ENCODE measurements at places on chromosomes 1 and 21.

- DNase-seq: no peak
Observed at GRCh38 chr1:17640393-17640792, 100.9 kb downstream of the ARHGEF10L start.

- no peak for DNase-seq
Observed at GRCh38 chr1:22408230-22408629, 43.4 kb upstream of the ZBTB40 start.

- no peak for DNase-seq
Observed at GRCh38 chr1:220221670-220222069, 50.6 kb downstream of the RAB3GAP2 start.

DNA sequence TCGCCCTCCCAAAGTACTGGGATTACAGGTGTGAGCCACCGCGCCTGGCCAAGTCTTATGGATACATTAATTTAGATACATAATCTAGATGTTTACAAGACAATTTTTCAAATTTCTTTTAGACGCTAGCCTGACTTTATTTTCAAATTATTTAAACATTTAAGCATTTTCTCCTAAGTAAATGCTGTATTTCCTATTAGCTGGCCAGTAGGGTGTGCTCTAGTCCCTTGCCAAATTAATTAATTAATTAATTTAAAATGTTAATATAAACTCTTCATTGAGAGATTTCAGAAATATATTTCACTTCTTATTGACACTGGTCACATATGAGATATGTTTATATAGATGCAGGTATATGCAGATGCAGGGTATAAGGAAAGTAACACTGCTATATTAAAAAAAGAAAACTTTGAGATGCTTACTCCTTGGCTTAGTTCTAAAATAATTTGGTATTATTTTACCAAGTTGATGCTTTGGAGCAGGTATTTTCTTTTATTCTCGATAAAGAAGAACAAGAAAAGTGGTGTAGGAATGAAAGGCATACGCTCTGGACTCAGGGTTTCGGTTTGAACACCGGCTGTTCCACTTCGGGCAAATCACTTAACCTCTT, 5.2 kb upstream of the ERRFI1 start:
- DNase-seq: peak; percentile 61

GRCh38 chr1:235863699-235864093, 3.0 kb downstream of the LYST start:
- no peak for DNase-seq

GRCh38 chr1:58837886-58838285, 54.0 kb upstream of the JUN start:
- DNase-seq: no peak

- no peak for DNase-seq
Observed at GRCh38 chr1:54301497-54301896, 101.5 kb downstream of the MRPL37 start.

- no peak for DNase-seq
Observed at GRCh38 chr1:178849918-178850317, 21.0 kb downstream of the ANGPTL1 start.

DNA sequence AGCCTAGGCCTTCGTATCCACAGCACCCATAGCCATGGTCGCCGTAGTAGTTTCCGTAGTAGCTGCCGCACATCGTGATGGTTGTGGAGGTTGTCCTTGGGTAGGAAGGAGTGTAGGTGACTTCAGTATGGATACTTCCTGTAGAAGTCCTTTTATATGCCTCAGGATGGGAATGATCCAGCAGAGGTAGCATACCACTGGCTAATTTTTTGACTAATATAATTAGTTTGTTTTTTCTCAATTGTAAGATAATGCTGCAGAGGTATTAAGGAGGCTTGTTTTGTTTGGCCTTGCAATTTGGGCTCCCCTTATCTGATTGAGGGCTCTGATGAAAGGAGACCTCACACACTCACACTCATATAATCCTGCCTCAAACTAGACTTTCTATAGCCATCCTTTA, at the start of gene KRTAP6-2:
Gene KRTAP6-2, minus strand, starts transcription at position 101 of the 400 bp plus-strand sequence. Its CDS starts 28 bp downstream, at position 73.
- no peak for DNase-seq

DNA sequence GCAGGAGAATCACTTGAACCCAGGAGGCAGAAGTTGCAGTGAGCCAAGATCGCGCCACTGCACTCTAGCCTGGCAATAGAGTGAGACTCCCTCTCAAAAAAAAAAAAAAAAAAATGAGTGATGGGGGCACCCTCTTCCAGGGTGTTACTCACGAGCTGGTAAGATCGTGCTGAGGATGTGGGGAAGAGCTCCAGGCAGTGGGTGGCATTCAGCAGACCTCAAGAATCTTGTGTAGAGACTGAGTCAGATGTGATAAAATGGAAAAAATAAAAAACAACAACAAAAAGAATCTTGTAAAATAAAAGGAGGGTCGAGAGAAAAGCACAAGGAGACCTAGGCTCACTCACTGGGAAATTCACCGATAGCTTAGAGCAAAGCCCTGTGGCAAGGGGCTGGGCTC, 38.5 kb downstream of the EPHA2 start:
- no peak for DNase-seq

DNA sequence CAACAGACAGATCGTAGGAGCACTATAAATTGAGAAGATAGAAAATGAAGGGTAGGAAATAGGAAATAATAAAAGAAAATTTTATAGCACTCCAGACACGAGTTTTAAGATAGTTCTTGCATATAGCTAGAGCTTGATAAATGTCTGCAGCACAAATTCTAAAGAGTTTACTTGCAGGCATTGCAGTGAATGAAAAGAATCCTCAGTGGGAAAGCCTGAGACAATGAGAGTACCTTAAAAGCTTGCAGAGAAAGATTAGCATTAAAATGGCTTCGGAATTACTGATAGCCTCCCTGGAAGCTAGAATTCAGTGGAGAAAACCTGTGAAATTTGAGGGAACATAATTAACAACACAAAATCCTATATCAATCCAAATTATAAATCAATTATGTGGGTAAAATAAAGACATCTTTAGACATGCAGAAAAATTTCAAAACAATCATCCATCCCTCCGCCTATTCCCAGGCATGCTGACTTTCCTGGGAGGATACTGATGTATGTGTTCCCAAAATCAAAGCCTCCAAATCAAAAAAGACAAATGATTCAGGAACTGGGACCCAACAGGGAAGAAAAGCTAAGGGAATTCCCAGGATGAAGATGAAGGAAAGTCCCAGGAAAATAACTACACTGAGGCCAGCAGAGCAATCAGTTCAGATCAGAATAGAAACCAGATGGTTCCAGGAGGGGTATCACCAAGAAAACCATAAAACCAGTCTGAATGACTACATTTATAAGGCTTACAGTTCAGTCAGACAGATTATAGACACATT, 305.9 kb upstream of the USP25 start:
- no peak for DNase-seq

GRCh38 chr1:145720878-145721671, 1.8 kb downstream of the CD160 start:
- peak; percentile 31 for DNase-seq

GRCh38 chr1:11641776-11642305, 12.4 kb downstream of the FBXO2 start:
- DNase-seq: no peak

- no peak for DNase-seq
Observed at GRCh38 chr1:84541679-84542078, 32.6 kb downstream of the CTBS start.

- DNase-seq: peak; percentile 96
Observed at GRCh38 chr1:40531381-40532061, at the start of gene ZNF684. TSS of gene ZNF684 (plus strand) at chr1:40531637. CDS start at chr1:40533167, 1,530 bp downstream.

GRCh38 chr1:113027449-113027848, 45.5 kb upstream of the LRIG2 start:
- DNase-seq: no peak

GRCh38 chr1:153431002-153431401, 14.7 kb downstream of the S100A7A start:
- DNase-seq: no peak

- DNase-seq: no peak
Observed at GRCh38 chr1:219973213-219973612, 44.9 kb upstream of the SLC30A10 start.

- DNase-seq: no peak
Observed at GRCh38 chr1:219427403-219427802, 185.5 kb downstream of the ZC3H11B start.

GRCh38 chr21:31660259-31660565, 719 bp downstream of the SOD1 start:
- peak; percentile 35 for DNase-seq

DNA sequence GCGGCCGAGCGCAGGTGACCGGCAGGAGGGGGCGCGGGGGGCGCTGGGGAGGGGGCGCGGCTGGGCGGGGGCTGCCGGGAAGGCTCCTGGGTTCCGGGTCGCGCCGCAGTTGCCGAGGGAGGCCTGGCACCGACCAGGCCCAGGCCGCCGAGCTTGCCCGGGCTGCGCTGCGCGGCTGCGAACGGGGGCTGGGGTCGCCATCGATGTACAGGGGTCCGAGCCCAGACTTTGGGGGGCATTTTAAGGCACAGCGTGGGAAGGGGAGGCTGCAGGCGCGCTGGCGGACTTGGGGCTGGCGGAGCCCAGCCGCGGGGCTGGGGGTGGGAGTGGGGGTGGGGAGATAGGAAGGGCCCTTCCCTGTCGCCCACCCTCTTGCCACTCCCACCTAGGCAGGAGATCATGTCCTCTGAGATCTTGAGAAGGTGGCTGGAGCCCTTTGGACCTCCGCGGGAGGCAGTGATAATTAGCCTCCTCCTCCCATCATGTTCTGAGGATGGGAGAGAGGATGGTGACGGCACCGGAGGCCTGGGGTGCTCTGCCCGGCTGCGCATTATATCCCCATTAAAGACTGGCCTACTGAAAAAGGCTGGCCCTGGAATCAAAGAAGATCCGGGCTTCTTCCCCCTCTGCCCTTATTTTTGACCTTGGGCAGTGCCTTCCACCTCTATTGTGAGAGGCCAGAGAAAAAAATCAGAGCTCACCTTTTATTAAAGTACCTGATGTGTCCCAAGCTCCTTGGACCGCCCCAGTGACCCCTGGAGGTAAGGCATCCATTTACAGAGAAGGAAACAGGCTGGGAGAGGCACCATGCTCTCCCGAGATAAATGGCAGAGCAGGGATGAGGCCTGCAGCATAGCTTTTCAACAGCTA, 497 bp downstream of the FBXO44 start:
- no peak for DNase-seq

DNA sequence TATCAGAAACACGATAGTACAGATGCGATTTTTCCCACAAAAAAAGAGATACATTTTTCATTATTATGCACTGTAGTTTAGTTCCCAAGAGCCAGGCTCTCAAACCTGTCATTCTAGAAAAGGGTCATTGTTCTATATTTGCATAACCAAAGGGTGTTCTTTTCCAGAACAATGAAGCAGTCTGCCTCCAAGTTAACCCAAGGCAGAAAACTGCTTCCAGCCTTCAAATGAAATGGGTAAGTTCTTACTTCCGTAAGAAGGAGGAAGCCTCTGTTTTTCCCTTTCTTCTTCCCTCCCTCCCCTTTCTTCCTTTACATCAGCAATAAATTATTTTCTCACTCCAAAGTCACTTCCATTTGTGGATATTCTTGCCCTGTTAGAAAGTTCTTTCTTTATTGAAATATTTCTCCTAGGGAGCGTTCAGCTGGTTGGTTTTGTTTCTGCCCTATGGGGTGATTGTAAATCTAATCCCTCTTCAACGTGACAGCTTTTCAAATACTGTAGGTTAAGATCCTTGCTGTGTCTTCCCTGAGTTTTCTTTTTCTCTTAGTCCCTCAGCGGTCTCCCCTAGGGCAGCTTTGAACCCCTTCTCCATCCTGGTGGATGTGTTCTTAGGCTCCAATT, 77.3 kb upstream of the PTGFRN start:
- DNase-seq: peak; percentile 22

- no peak for DNase-seq
Observed at GRCh38 chr1:1797731-1798341, 19.6 kb upstream of the NADK start.

GRCh38 chr1:33908324-33908956, 44.6 kb downstream of the HMGB4 start:
- DNase-seq: no peak

GRCh38 chr21:29152916-29153315, 22.5 kb downstream of the MAP3K7CL start:
- DNase-seq: no peak

DNA sequence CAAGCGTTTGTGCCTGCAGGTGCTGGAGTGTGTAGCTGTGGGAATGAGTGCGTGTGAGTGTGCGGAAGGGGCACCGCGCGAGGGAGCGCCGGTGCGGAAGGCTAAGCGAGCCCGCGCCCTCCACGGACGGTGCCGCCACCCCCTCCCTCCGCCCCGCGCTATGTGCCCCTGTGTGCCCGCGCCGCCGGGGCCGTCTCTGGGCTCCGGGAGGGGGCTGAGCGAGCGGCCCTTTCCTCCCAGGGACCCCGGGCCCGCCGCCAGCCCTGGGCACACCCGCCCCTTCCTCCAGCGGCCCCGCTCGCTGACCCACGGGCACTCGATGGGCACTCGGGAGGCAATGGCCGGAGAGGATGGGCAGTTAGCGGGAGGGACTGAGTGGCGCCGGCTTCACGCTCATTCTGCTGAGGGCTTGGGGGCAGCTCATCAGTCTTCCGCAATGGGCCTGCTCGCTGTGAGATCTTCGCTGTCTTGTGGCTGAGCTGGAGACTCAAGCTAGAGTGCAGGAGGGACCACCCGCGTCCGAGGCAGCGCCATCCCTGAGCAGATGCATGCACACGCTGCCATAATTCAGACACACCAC, 8.6 kb upstream of the ADGRB2 start:
- no peak for DNase-seq

DNA sequence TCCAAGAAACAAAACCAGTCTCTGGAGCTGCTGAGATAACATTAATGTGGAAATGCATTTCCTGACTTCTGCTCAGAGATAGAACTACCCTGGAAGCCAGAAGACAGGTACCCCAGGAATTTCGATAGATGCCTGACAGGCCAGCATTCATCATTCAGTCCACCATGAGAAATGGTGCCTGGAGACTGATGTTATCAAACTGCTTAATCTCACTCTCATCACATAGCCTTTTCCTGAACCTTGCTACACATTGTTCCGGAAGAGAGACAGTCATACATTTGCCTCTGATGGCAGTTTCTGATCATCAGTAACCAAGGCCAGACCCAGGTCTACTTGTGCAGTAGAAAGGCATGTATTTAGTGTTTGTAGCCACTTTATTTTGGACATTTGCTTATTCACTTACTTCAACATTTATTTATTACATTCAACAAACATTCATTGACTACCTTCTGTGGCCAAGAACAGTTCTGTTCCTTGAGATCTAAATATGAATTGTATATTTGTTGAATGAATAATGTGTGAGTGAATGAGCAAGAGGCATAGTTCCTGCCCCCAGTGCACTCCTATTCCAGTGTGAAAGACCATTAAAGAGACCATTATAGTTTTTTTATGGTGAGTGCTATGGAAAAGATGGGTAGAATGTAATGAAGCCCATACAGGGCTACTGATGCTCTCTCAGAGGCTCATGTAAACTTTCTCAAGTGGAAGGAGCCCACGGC, 485.7 kb downstream of the NUF2 start:
- DNase-seq: no peak

GRCh38 chr1:64864018-64864940, 102.1 kb downstream of the JAK1 start:
- DNase-seq: peak; percentile 77
